Stimulated activated CD8-positive, alpha-beta memory T cell treated with anti-CD3 and anti-CD28 coated beads, Interleukin-4, amount 100 ng/mL, for 48 hours (primary cell): ENCODE measurements at places on chromosomes 1 and 21.

- DNase-seq: no peak
Measured at GRCh38 chr1:63189677-63190076, 132.7 kb upstream of the FOXD3 start.

DNA sequence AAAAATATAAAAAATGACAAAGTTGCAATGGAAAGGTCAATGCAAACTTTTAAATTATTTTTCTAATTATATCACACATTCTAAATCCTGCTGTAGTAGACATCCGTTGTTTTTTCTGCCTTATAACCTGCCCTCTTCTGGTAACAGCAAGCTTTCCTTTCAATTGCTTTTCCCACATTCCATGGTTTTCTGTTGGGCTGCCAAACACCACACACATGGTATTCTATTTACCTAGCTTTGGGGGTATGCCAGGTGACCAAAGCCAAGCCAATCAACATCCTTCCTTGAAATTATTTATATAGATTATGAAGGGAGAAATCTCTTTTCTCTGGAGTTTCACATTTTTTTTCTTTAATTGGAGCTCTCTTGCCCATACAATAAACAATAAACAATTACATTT, 3.4 kb upstream of the LAMC1 start:
- no peak for DNase-seq

DNA sequence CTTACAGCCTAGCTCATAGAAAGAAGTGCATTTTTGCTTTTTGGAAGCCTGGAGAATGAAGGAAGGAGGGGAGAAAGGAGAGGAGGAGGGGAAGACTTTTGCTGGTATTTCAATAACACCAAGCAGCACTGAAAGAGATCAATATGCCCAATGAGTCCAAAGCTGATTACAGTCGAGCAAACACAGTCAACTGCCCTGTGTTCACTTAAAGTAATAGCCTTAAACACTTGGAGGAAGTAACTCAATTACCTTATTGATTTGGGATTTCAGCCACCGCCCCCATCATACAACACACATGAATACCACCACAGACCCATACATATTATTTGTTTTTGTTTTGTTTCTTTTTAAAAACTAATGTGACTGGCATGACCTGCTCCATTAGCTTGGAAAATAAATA, 23.3 kb upstream of the RXRG start:
- DNase-seq: no peak

DNA sequence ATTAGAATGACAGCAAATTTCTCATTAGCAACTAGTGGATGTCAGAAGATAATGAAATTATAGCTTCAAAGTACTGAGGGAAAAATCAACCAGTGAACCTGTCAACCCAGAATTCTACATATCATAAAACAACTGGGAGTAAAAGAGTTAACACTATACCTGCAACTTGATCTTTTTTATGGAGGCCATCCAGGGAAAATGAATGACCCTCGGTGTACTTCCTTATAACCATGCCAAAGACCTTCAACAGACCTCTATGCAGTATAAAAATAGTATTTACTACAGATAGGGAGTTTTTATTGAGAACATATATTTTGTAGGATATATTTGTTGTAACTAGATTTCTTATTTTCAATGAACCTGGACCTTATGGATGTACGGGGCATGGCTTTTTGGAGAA, 392.5 kb upstream of the ZRANB2 start:
- DNase-seq: no peak

DNA sequence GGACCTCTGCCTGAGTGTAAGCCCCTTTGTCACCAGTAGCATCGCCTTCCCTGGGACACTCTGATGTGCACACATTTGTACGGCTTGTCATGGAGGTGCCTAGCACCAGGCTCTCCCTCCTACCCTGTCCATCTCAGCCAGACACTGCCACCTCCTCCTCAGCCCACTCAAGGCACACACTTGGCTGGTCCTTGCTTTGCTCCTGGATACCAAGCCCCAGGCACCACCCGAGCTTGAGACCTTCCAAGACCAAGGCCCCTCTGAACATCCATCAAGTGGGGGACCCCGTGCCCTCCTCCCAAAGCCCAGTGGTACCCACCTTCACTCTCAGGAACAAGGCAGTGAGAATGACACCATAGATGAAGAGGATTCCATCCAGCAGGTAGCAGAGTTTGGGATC, 78.0 kb downstream of the CD247 start:
- peak; percentile 18 for DNase-seq

- no peak for DNase-seq
Measured at GRCh38 chr1:165598676-165599059, 32.4 kb upstream of the MGST3 start.

GRCh38 chr1:195591917-195592672, 1016.1 kb downstream of the KCNT2 start:
- DNase-seq: no peak

GRCh38 chr1:199247891-199248290, 609.1 kb downstream of the PTPRC start:
- DNase-seq: no peak
